Stimulated activated CD4-positive, alpha-beta T cell treated with anti-CD3 and anti-CD28 coated beads, Interleukin-4, amount 100 ng/mL, for 4 hours (primary cell): ENCODE measurements at places on chromosomes 3 and 15.

GRCh38 chr3:155325263-155325835 is 31.9 kb upstream of the STRIT1 start:
- DNase-seq = no peak

DNA sequence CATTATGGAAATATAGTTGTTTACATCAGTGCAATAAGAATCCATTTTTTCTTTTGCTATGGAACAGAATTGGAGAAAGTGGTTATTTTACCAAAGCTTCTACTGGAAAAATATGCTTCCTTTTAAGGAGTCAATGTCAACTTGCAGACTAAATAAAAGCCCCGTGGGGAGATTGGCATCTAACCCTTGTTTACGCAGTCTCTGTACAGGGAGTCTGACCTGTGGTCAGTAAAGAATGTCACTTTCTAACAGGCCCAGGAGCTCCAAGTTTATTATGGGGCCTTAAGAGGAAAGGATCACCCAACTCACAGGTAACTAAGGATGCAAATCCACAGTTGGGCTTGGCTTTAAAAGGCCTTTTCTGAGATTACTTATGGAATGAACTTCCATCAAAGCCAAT is 1751.2 kb downstream of the SI start:
- DNase-seq = no peak

GRCh38 chr3:57130571-57131209 is 34.5 kb downstream of the IL17RD start:
- DNase-seq = no peak

DNA sequence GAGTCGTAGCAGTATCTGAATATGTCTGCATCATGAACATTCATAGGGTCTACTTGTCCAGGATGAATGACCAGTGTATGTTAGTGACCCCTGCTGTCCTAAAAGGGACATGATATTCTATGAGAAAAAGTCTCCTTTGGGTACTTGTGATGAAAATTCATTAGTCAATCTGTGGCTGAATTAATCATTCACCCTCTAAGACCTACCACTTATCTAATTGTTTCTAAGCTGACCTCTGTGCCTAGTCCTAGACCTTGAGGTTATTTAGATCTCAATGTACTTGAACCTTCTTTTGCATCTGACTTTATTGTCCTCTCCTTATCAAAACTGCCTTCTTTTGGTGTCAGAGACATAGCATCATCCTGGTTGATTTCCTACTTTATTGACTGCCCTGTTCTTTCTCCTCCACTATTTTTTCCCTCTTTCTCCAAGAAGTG is 799.3 kb downstream of the DIPK2A start:
- DNase-seq = no peak

DNA sequence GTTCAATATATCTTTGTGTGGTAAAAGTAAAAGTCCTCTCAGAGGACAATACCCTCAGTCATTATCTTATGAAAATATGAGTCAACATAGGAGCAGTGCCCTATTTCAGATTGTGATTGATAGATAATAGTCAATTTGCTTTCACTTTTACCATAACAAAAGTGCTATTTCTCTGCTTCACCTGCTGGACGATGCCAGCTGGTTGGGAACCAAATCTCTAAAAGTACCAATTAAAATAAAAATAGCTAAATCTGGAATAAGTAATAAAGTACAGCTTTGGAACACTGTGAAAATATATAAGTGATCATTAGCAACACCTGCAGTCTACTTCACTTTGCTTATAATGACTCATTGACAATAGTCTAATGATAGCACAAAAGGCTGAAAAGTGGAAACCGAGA is 390.3 kb upstream of the AGTR1 start:
- no peak for DNase-seq

- no peak for DNase-seq
Measured at GRCh38 chr3:128320551-128321340, 145.9 kb downstream of the DNAJB8 start.

DNA sequence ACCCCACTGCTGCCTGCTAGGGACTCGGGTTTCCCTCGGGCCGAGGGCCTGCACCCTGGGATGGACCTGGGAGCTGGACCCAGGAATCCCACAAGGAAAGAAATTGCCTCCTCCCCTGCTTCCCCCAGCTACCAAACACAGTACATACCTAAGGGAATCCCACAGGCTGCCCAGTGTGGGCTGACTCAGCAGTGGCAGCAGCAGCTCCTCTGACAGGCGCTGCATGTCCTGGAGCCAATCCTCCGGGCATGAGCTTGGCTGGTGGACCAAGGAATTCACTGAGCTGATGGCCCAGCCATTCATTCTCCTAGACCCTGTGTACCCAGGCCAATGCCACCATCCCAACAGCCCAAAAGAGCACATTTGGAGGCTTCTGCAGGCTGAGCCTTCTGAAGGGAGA is 9.5 kb upstream of the LTK start:
- no peak for DNase-seq

GRCh38 chr3:186118692-186119091 is 9.8 kb upstream of the ETV5 start:
- no peak for DNase-seq

DNA sequence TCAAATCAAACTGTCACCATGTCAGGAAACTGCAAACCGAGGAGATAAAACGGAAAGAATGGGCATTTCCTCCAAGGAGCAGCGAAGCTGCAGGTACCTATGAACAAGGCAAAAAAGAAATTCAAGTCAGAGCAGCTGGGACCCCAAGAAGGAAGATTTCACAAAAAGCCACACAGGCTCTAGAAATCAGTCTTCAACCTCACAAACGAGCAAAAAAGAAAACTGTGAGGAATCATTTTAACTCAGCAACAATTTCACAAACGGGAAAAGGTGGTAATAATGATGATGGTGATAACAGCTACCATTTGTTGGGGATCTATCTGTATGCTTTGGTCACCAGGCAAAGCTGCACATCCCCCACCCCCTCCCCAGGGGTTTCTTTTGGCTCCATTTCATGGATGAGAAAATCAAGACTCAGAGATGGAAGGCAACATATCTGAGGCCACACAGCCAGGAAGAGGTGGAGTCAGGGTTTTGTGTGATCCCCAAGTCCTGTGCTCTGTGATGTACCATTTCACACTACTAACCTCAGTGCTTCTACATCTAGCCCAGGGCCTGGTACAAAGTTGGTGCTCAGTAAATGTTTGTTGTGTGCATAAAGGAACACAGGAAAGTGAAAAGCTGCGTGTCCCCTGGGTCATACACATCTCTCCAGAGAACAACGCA is 109.9 kb downstream of the IQSEC1 start:
- no peak for DNase-seq

DNA sequence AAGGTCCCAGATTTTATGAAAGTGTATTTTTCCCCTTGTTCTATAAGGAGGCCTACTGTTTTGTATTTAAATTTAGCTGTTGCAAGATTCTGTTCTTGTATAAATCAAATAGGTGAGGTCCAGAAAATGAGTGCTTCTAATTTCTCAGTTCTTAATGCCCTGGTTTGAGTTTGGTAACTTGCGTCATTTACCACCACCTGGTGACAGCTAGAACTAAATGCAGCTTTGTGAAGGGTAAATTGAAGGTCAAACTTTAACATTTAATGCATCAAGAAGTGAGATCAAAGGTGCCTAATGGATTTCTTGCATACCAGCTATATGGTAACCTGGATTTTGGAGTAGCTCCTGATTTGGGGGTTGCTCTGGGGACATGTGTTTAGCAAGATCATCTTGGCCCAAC is 50.7 kb upstream of the POLR2M start:
- DNase-seq = no peak

- no peak for DNase-seq
Measured at GRCh38 chr3:119145128-119145499, 851 bp upstream of the TEX55 start.

DNA sequence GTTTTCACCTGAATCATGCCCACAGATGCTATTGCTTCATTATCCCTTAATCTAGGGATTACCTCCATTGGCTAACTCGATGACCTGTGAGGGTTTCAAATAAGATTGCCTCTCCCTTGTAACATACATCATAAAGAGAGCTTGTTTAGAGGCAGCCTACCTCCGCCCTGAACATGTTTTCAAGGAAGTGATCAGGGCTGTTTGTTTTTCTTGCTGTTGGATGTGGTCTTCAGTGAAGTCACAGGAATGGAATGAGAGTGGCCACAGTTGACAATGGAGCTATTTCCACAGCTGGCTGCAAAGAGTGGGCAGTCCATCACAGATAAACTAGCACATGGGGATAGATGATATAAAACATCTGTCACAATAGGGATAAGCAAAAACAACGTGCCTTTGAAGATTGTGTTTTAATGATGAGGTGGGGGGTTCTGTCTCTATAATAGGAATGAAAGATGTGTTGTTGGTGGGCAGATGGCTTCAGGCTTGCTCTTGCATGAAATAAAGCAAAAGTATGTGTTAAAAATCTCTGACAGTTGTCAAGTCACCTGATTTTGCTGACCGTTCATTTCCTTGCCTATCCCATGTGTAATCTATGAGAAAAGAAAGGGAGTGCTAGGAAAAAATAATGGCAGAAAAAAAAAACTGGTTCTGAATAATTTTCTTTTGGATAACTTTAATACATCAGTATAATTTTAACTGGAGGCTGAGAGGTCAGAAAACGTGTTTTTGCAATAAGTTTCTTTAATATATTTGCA is 642.3 kb downstream of the RBMS3 start:
- no peak for DNase-seq

GRCh38 chr15:55379095-55379494 is 29.1 kb downstream of the CCPG1 start:
- no peak for DNase-seq

DNA sequence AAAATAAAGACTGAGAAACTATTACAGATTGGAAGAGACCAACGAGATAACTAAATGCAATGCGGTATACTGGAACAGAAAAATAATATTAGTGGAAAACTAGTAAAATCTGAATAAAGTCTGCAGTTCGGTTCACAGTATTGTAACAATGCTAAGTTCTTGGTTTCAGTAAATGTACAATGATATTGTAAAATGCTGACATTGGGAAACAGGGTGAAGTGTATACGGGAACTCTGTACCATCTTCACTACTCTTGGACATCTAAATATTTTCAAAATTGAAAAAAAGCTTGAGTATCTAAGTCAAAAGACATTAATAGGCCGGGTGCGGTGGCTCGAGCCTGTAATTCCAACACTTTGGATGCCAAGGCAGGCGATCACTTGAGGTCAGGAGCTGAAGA is 120.9 kb upstream of the KCNMB2 start:
- DNase-seq = no peak
